ENCODE measurements at places on chromosomes 2 and 18. TPM values are rescaled to one million over a fixed set of nuclear protein-coding genes. Genes with fewer than 3 reads are reported as not detected.

The MLPH gene
- 10.6 TPM for total RNA-seq

The PAIP2B gene
- 20.4 TPM for total RNA-seq

The EPAS1 gene
- total RNA-seq: 71.7 TPM

The NAT8 gene
- total RNA-seq: not detected

The RAB27B gene
- total RNA-seq: 8.7 TPM

The POLR1B gene
- total RNA-seq: 27.4 TPM

The UGT1A3 gene
- not detected for total RNA-seq

The DCDC2C gene
- total RNA-seq: 1.6 TPM

The FOXI3 gene
- 7.1 TPM for total RNA-seq

The C2orf78 gene
- total RNA-seq: not detected

All from camera-type eye (tissue), 1 donor.